Activated T-helper 1 cell treated with anti-CD3 and anti-CD28 coated beads, Interleukin-2, amount 50 U/mL, for 16 hours (primary cell): ENCODE measurements at places on chromosomes 2 and 18.

GRCh38 chr2:133774654-133775015 is 206.4 kb upstream of the NCKAP5 start:
- no peak for DNase-seq

GRCh38 chr2:97849881-97850528 is 136.6 kb downstream of the ZAP70 start:
- no peak for DNase-seq

GRCh38 chr2:238220892-238221521 is 17.5 kb upstream of the ILKAP start:
- DNase-seq, result no peak

- DNase-seq, result no peak
Observed at GRCh38 chr2:101775092-101775491, 77.6 kb downstream of the MAP4K4 start.

GRCh38 chr2:23684395-23685176 is 242.3 kb downstream of the ATAD2B start:
- DNase-seq, result no peak

GRCh38 chr2:214830794-214831346 is 21.4 kb upstream of the BARD1 start:
- DNase-seq, result no peak
